ENCODE measurements at places on chromosomes 1 and 21.

GRCh38 chr1:246582301-246583055 is 16.2 kb downstream of the CNST start:
- DNase-seq = no peak

- no peak for DNase-seq
Observed at GRCh38 chr1:36532810-36533401, 50.2 kb upstream of the CSF3R start.

DNA sequence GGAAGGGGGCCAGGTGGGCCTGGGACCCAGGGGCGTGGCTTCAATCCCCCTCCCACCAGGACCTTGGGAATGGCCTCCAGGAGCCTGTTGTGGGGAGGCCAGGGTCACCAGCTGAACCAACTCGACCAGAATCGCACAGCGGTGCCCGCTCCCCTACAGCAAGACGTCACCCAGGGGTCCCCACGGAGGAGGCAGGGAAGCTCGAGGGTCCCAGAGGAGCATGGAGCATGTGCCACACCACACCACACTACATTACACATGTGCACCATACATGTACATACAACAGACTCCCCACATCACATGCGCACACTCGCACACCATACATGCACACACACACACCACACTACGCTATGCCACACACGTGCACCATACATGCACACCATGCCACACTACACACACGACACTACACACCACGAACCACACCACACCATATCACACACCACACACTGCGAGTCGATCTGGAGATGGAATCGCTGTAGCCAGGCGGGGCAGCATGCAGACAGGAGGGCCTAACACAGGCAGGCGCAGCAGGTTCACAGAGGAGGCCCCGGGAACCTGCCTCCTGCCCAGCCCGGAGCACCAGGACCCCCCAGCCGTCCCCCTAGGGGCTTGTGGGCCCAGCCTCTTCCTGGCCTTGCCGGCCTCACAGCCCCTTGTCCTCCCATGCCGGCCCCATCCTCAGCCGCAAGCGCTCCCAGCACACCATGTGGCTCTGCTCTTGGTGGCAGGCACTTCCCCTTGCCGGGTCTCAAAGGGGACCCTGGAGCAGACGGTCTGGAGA is 596 bp downstream of the ITGB2 start:
- no peak for DNase-seq

- DNase-seq = no peak
Observed at GRCh38 chr1:168932539-168932938, 174.0 kb upstream of the ATP1B1 start.

GRCh38 chr1:231842441-231842840 is 215.9 kb downstream of the DISC1 start:
- DNase-seq = no peak

DNA sequence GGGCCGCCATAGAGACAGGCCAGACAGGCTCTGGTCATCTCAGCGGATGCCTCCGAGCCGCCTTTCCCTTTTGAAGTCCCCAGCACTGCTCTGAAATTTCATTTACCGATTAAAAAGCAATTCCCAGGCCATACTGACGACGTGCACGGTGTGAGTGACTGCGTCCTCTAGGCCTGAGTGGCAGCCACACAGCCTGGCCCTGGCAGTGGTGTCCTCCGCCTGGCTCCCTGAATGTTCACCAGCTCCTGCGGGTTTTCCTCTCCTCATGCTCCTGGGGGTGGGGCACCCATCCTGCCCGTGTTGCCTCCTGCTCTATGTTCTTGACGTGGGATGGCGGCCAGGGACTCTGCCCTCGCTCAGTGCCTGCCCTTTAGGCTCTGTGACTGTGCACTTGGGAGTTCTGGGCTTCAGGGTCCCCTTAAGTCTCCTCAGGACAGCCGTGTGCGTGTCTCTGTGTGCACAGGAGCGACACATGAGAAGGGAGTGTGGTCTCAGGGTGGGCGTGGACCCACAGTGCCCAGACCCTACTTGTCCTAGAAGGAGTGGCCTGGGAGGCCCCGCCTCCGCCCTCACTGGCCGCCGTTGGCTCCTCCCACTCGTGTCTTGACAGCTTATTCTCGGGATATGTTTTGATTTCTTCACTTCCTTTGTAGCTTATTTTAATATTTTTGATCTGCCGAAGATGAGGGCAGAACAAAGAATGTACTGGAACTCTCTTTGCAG is 3.6 kb downstream of the SKI start:
- DNase-seq = peak; percentile 72

- DNase-seq = no peak
Observed at GRCh38 chr1:44640200-44640853, 34.0 kb downstream of the TMEM53 start.

- no peak for DNase-seq
Observed at GRCh38 chr1:162710345-162710744, 78.1 kb downstream of the DDR2 start.

- DNase-seq = no peak
Observed at GRCh38 chr1:69707103-69707502, 139.4 kb downstream of the LRRC7 start.

All from activated T-helper 2 cell treated with anti-CD3 and anti-CD28 coated beads, Interferon-gamma antibody, Interleukin-2, Interleukin-4, amounts not matched to agents 10 μg/mL and 5 μg/mL and 100 μg/mL, durations not matched to agents 14 hours and 24 hours and 36 hours (primary cell).